Fibroblast of gingiva (primary cell): ENCODE measurements at places on chromosomes 6 and 20.

DNA sequence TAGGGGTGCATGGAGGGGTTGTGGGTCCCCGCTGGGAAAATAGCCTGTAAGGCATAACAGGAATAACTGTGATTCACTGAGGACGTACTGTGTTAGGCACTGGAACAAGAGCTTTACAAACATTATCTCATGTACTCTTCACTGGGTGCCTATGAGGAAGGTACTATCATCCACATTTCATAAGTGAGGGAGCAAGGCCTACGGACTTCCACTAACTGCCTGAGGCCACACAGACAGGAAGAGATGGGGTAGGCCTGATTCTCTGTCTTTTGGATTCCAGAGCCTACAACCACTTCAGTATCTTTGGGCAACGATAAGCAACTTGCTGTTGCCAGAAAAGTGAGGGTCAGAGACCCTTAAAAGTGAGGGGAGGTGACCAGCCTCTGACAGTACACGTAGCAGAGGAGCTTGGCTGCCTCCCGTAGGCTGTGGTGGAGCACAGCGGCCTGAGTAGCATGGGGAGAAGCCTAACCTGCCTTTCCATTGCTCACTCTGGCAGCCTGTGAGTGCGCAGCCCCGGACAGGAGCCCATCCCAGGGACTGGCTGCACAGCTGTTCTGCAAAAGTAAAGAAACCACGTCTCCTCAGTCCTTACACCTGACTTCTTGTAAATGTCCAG is 30.4 kb downstream of the PSMB1 start:
- no peak for DNase-seq

- DNase-seq, result no peak
Measured at GRCh38 chr6:111984516-111985201, 69.2 kb upstream of the CCN6 start.

GRCh38 chr20:31593221-31594001 is 11.7 kb upstream of the ID1 start:
- peak; percentile 61 for DNase-seq

DNA sequence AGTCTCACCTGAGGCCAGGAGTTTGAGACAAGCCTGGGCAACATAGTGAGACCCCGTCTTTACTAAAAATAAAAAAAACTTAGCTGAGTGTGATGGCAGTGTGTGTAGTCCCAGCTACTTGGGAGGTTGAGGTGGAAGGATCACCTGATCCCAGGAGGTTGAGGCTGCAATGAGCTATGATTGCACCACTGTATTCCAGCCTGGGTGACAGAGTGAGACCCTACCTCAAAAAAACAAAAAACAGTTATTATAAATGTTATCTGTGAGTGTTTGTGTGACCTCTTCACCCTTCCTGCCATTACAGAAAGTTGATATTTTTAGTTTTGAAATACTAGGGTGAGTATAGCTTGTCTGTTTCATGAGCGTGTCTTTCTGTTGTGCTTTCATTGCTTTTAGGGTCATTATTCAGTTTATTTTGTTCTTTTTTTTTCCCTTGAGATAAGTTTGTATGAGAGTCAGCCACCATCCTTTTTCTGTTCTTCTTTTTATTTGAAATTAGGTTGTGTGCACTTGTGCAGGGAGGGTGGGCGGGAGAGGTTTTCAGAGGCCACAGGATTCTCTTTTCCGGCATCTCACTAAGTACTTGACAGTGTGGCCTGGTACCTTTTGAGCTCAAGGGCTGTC is 26.2 kb downstream of the CDYL start:
- no peak for DNase-seq

GRCh38 chr6:40359808-40360207 is 227.4 kb downstream of the LRFN2 start:
- no peak for DNase-seq

- DNase-seq, result no peak
Measured at GRCh38 chr6:138161338-138162110, at the start of gene ARFGEF3. ARFGEF3 (plus strand) TSS chr6:138161939; CDS start chr6:138162087, 148 bp downstream.

DNA sequence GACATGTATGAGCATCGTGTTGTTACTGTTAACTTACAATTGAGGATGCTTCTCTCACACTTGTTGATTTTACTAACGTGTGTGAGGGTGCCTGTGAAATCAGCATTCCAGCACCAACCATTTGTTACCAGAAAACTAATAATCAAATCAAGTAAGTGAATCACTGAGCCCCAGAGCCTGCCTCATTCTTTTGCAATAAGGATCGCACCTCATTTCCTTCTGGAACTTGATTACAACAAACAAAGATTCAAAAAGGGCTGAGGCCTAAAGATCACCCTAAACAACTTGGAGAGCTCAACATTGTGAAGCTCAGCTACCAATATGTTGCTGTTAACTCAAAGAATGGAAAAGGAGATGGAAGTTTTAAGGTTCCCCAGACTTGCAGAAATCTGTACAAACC is 274.7 kb downstream of the TFAP2A start:
- DNase-seq, result no peak

DNA sequence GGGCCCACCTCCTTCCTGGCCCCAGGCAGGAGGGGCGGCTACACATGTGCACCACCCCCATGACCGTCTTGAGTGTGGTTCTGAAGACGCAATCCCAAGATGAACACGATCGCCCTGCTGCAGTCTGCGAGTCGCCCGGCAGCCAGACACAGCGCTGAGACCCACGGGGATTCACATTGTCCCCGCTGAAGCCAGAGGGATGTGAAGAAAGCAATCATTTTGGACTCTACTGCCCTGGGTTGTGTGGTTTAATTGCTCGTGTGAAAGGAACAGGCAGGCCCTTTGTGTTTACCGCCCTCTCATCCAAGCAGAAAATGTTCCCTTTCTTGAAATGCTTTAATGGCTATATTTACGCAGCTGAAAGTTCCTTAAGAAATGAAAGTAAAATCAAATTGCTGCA is 279.5 kb downstream of the TAF4 start:
- no peak for DNase-seq

DNA sequence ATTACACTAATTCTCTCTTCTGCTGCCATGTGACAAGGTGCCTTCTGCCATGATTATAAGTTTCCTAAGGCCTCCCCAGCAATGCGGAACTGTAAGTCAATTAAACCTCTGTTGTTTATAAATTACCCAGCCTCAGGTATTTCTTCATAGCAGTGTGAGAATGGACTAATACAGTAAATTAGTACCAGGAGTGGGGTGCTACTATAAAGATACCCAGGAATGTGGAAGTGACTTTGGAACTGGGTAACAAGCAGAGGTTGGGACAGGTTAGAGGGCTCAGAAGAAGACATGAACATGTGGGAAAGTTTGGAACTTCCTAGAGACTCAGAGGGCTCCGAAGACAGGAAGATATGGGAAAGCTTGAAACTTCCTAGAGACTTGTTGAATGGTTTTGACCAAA is 34.8 kb downstream of the MICA start:
- DNase-seq, result no peak

DNA sequence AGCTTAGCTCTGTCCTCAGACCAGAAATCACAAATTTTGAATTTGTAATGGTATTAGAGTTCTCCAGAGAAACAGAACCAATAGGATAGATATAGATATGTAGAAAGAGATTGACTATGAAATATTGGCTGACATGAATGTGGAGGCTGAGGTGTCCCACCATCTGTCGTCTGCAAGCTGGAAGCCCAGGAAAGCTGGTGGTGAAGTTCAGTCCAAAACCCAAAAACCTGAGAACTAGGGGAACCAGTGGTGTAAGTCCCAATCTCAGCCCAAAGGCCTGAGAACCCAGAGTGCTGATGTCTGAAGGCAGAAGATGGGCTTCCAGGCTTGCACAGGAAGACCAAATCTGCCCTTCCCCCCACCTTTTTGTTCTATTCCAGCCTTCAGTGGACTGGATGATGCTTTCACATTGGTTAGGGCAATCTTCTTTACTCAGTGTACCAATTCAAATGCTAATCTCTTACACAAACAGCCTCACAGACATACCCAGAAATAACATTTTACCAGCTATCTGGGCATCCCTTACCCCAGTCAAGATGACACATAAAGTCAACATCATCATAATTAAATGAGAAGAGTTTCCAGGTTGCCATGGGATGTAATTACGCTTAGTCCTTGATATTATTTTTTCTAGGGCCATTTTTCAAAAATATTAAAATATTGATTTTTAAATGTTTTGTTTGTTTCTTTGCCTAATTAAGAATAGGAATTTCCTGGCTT is 570.8 kb downstream of the UTRN start:
- no peak for DNase-seq

DNA sequence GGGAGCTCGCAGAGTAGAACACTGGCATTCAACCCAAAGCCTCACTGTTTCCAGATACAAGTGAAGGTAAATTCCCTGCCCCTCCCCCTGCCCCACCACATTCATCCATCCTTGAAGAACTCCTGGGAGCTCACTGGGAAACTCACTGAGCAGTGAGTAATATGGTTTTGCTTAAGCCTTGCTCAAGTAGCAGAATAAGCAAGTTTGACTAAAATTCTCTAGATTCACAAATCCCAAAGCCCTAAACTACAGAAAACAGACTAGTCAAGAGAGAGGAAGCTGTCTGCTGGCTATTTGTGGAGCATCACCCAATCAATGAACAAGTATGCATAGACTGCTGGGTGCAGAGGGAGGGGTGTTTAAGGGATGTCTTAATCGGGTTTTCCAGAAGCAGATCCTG is 82.1 kb downstream of the UNC5CL start:
- no peak for DNase-seq

DNA sequence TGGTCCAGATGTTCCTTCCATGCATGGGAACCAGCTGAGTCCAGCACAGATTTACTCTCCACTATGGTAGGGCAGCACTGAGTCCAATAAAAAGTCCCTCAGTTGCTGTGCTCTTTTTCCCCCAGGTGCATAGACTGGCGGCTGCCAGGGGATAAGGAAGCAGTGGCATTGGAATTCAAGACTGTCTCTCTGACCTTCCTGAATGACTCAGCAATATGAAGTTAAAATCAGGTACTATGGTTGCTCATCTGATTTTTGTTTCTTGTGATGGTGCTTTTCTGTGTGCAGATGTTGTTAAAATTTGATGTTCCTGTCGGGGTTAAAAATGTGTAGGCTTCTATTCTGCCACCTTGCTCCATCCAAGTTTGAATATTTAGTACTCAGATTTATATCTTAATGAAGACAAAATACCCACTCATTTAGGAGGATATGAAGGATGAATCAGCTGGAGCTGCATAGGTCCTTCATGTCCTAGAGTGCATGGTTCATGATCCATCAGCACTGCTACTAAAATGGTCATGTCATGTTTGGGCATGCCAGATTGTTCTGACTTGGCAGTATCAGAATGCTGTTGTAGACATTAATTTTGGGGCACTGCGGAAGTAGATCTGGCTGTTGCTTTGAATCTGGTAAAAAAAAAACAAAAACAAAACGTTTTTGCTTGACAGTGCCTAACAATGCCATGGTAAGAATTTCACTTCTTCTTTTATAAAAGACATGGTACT is 321.2 kb upstream of the MAP3K7 start:
- no peak for DNase-seq

GRCh38 chr6:43765776-43766499 is 4.1 kb upstream of the VEGFA start:
- DNase-seq, result no peak

GRCh38 chr6:32679492-32679891 is 13.0 kb upstream of the HLA-DQB1 start:
- DNase-seq, result no peak

GRCh38 chr6:121274666-121275295 is 59.5 kb downstream of the TBC1D32 start:
- no peak for DNase-seq

GRCh38 chr6:54010340-54011276 is 100.6 kb upstream of the MLIP start:
- DNase-seq, result peak; percentile 76

GRCh38 chr6:79421707-79422484 is 115.3 kb downstream of the LCA5 start:
- peak; percentile 95 for DNase-seq

DNA sequence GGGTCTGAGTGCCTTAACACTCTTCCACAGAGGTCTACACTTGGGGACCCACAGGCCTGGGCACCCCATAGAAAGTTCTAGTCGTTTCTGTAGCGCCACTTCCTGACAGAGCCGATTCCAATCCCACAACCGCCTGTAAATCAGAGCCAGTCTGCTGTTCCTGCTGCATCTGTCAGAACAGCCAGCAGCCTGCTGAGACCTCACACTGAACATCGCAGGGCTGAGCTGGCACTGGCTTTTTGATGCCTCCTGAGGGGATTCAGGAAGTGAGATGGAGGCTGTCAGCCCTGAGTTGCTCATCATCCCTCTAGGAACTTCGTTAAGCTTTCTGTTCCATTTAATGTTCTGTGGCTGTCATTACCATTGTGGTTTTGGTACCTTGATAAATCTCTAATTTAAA is 48.9 kb downstream of the DCBLD1 start:
- DNase-seq, result no peak

GRCh38 chr6:79208816-79209215 is 25.7 kb downstream of the HMGN3 start:
- no peak for DNase-seq

DNA sequence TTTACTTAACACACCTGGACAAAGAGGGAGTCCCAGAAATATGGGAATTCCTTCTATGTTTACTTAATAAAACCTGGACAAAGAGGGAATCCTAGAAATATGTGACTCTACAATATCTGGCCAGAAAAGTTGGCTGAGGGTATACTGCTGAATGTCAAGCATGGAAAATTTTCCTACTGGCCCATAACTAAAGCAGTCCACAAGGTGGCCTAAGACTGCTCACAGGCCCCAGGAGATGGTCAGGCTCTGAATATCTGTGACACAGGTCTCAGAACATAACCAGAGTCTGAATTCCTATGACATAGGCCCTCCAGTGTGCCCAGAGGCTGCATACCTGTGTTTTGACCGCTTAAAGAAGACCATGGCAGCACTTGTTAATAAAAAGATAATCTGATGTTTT is 578.2 kb upstream of the NRSN1 start:
- DNase-seq, result no peak

DNA sequence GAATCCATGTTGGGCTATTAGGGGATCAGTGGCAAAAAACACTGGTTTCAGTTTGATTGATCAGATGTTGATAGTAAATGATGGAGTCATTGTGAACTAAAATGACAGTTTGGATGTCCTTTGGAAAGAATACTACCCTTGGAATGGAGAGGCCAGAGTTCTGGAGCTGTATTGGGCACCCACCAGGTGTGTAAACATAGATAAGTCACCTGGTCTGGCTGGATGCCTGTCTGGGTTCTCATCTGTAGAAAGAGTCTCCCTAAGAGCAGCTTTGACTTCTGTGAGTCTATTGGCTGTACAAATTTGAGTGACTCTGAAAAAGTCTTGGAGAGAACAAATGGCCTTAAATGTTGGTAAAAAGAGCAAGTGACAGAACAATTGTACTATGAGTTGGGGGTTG is 115.0 kb downstream of the SCP2D1 start:
- DNase-seq, result no peak

DNA sequence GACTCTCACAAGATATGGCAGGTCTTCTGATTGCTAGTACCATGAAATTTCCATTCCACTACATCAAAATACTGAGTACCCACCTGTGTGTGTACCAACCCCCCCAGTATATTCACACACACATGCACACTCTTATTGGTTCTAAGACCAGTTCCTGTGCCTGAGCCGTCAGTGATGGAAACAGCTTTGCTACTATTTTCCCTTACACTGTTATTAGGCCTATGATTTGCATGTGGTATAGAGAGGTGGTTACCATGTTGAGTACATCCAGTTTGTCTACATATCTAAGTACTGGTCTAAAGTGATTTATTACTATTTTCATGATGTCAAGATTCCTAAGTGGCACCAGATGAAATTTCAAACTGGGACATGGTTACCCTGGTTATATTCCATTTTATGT is 459.9 kb downstream of the BCKDHB start:
- DNase-seq, result no peak

GRCh38 chr20:63409834-63410435 is 48.8 kb upstream of the CHRNA4 start:
- no peak for DNase-seq

- DNase-seq, result no peak
Measured at GRCh38 chr20:13174402-13174801, 46.7 kb upstream of the ISM1 start.

- DNase-seq, result no peak
Measured at GRCh38 chr6:80523531-80523997, 417.1 kb downstream of the BCKDHB start.
